ENCODE measurements at places on chromosomes 13 and 19. TPM values are rescaled to one million over a fixed set of nuclear protein-coding genes. Genes with fewer than 3 reads are reported as not detected.

DNA sequence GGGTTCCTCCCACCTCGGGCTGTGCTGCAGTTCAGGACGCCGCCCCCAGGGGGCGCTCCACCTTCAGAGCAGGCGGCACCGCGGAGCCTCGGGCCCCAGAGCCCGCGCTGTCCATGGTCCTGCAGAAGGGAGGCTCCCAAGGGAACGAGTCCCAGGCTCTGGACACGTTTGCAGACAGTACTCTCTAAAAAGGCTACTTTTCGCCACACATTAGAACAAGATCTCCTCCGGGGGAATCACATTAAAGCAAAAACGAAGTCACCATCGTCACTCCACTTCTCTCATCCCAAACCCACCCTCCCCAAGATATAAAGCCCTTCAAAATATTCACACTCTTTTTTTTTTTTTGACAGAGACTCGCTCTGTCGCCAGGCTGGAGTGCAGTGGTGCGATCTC is 4.6 kb upstream of the SIGLEC10 start:
- H3K27ac ChIP-seq = no peak overlapping the region
- peak; percentile 100 for DNase-seq
- H3K4me3 ChIP-seq = peak overlapping the region; percentile 58

DNA sequence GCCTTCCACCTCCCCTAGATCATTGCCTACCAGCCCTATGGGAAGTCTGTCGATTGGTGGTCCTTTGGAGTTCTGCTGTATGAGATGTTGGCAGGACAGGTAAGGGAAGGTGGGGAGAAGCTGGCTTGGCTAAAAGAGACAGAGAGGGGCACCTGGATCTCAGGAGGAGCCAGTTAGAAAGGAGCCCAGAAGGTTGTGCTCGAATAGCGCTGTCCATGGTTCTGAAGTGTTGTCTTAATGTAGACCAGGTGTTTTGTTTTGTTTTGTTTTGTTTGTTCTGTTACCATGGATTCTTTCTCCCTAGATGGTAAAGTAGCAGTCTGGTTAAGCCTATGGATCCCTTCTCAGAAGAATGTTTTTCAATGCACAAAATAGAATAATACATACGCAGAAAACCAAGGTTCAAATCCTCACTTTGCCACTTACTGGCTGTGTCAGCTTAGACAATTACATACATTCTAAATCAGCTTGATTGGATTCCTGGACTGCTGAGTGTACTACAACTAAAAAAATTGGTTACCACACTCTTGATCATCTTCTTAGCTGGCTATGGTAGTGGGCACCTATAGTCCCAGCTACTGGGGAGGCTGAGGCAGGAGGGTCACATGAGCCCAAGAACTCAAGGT is 5.9 kb upstream of the CACNG7 start:
- peaks cover 5% of the 10 kb centered on the region for H3K36me3 ChIP-seq
- no peaks in the 10 kb centered on the region for H3K4me1 ChIP-seq
- no peak overlapping the region for H3K4me3 ChIP-seq
- peak; percentile 69 for DNase-seq

DNA sequence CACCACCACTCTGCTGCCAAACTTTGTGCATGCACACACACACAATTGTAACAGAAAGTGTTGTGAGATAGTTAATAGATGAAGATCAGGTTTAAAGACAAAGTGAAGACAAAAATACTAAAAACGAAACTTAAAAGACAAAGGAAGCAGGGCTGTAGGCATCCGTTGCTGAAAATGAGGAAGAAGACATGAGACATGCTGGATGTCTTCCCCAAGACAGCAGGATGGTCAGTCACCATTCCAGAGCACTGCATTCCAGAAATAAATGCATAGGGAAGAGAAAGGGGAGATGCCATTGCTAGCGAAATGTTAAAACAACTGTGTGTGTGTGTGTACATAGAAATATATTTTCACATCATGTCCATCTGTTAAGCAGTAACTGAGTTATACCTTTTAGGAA is 520.1 kb downstream of the SUCLA2 start:
- H3K36me3 ChIP-seq = no peaks in the 10 kb centered on the region
- H3K4me3 ChIP-seq = no peak overlapping the region
- H3K4me1 ChIP-seq = no peaks in the 10 kb centered on the region
- H3K27me3 ChIP-seq = no peaks in the 10 kb centered on the region
- DNase-seq = no peak
- no peak overlapping the region for H3K27ac ChIP-seq

The GPR12 gene
- total RNA-seq = 0.15 TPM

- H3K36me3 ChIP-seq = peaks cover 41% of the 10 kb centered on the region
- H3K4me1 ChIP-seq = peaks cover 10% of the 10 kb centered on the region
- DNase-seq = no peak
- H3K27me3 ChIP-seq = no peaks in the 10 kb centered on the region
- H3K4me3 ChIP-seq = no peak overlapping the region
These were observed 42.0 kb downstream of the CAPN12 start for GRCh38 chr19:38702278-38702677.
